Type B pancreatic cell (in vitro differentiated cells): ENCODE measurements at places on chromosomes 13 and 19. TPM values are rescaled to one million over a fixed set of nuclear protein-coding genes. Genes with fewer than 3 reads are reported as not detected.

- no peak for DNase-seq
Observed at GRCh38 chr13:99042521-99043250, 64.8 kb upstream of the DOCK9 start.

GRCh38 chr19:23098988-23099387, 17.8 kb upstream of the ZNF730 start:
- DNase-seq, result no peak

- DNase-seq, result no peak
Observed at GRCh38 chr19:2629491-2630351, 72.8 kb downstream of the GNG7 start.

GRCh38 chr19:17765069-17765618, 13.9 kb downstream of the FCHO1 start:
- DNase-seq, result no peak

- DNase-seq, result no peak
Observed at GRCh38 chr13:43044720-43045301, 21.4 kb downstream of the DNAJC15 start.

Gene GARIN5B
- total RNA-seq, result not detected in 2 replicates

Gene OR10H1
- total RNA-seq, result not detected in 2 replicates

Gene HSPB6
- 0.43 and 0.60 TPM in 2 replicates for total RNA-seq

GRCh38 chr13:107233541-107233940, 665.6 kb upstream of the ARGLU1 start:
- DNase-seq, result no peak
